ENCODE measurements at places on chromosomes 12 and 14. TPM values are rescaled to one million over a fixed set of nuclear protein-coding genes. Genes with fewer than 3 reads are reported as not detected.

- H3K27ac ChIP-seq: no peak overlapping the region
- H3K4me3 ChIP-seq: no peak overlapping the region
- peak; percentile 64 for DNase-seq
- peaks cover 20% of the 10 kb centered on the region for H3K4me1 ChIP-seq
- no peaks in the 10 kb centered on the region for H3K27me3 ChIP-seq
Measured at GRCh38 chr12:89389755-89390661, 37.7 kb upstream of the DUSP6 start.

The PTPN21 gene
- total RNA-seq: 0.17 TPM

GRCh38 chr14:32978691-32979255 is 40.1 kb downstream of the NPAS3 start:
- no peak for DNase-seq
- no peaks in the 10 kb centered on the region for H3K4me1 ChIP-seq
- H3K27ac ChIP-seq: no peak overlapping the region
- H3K36me3 ChIP-seq: no peaks in the 10 kb centered on the region
- peaks cover 2% of the 10 kb centered on the region for H3K27me3 ChIP-seq

The MRPS35 gene
- total RNA-seq: 49.2 TPM

- H3K4me1 ChIP-seq: peaks cover 17% of the 10 kb centered on the region
- H3K27me3 ChIP-seq: no peaks in the 10 kb centered on the region
- peak; percentile 89 for DNase-seq
- H3K36me3 ChIP-seq: no peaks in the 10 kb centered on the region
Measured at GRCh38 chr12:42299392-42300308, 26.2 kb downstream of the ZCRB1 start.

DNA sequence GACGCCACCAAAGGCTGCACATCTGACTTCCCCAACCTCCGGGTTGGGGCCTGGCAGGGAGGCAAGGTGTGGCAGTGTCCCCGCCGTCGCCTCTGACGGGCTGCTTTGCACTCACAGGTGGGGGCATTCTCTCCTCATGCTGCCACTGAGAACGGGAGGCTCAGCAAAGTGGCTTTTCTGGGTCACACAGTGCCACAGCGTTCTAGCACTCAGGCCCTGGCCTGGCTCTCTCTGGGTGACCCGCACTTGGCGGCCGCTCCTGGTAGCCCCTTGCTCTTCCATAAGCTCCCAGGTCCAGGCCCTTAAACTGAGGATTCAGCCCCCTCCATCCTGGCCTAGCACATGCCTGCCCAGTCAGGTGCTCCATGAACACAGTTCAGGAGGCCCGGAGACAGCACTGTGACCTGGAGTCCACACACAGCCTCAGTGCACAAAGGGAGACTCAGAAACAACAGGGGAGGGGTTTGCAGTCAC is 25.2 kb downstream of the SERPINA1 start:
- H3K4me3 ChIP-seq: no peak overlapping the region
- no peak overlapping the region for H3K27ac ChIP-seq
- H3K4me1 ChIP-seq: no peaks in the 10 kb centered on the region
- no peak for DNase-seq
- H3K27me3 ChIP-seq: peaks cover 12% of the 10 kb centered on the region

The SMOC1 gene
- total RNA-seq: not detected
